Fibroblast of lung (primary cell): ENCODE measurements at places on chromosomes 7 and 10. TPM values are rescaled to one million over a fixed set of nuclear protein-coding genes. Genes with fewer than 3 reads are reported as not detected.

Gene TDRD1
- 0.03 and 0.22 TPM in 2 replicates for polyA plus RNA-seq

Gene MNX1
- not detected in 2 replicates for polyA plus RNA-seq

Gene C7orf57
- not detected in 2 replicates for polyA plus RNA-seq

GRCh38 chr7:2019461-2019710, 213.4 kb downstream of the MAD1L1 start:
- no peak for DNase-seq

DNA sequence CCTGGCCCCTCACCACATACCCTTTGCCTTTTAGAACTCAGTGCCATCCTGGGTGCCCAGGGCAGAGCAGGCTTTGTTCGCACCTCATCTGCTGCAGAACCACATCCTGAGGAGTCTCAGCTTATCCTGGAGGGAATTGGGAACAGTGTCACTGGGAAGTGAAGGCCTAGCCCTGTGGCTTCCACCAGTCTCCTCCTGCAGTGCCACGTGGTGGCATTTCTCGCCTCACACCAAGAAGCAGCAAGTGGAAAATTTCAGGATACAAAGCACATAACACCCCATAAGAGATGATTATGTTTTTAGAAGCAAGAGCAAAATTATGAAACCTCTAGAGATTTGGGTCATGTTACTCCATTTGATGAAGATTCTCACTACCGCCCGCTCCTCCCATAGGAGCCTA, 26.8 kb downstream of the UBE2D4 start:
- DNase-seq: no peak

GRCh38 chr10:68175949-68176348, 56.0 kb downstream of the ATOH7 start:
- DNase-seq: no peak

GRCh38 chr7:138705167-138705566, 4.0 kb upstream of the SVOPL start:
- no peak for DNase-seq

GRCh38 chr7:37443627-37444026, 5.0 kb downstream of the ELMO1 start:
- DNase-seq: no peak
